Putamen (tissue), 1 donor: ENCODE measurements at places on chromosomes 3 and 15.
A peak's percentile ranks its signal among the peaks of the same experiment; 100 is the strongest.

DNA sequence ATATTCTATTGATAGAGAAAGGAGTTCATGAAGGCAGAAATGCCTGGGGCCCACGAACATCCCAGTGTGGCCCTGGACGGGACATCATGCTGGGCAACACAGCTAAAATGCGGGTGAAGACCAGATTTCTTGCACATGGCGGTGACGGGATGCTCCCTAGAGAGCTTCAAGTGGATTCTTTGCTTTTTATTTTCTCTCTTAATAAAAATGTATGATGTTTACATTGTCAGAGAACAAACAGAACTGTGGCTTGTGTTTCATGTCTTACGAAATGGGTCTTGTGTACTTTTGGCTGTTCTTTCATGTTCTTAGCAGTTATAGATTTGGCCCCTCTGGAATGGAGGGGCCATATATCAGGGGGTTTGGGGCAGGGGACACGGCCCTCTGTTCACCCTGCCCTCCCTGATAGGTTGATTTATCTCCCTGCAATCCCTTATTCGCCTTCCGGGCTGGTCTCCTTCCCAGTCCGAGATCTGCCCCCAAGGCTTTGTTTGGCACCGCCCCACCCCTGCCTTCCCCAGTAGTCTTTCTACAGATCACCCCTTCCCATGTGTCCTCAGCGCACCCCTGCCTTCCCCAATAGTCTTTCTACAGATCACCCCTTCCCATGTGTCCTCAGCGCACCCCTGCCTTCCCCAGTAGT is 68.7 kb upstream of the CGNL1 start:
- DNase-seq, result no peak

- no peak for DNase-seq
These were observed 139.4 kb downstream of the RPLP1 start for GRCh38 chr15:69591905-69592508.

- DNase-seq, result no peak
These were observed 15.9 kb downstream of the MAPKBP1 start for GRCh38 chr15:41790169-41790568.

DNA sequence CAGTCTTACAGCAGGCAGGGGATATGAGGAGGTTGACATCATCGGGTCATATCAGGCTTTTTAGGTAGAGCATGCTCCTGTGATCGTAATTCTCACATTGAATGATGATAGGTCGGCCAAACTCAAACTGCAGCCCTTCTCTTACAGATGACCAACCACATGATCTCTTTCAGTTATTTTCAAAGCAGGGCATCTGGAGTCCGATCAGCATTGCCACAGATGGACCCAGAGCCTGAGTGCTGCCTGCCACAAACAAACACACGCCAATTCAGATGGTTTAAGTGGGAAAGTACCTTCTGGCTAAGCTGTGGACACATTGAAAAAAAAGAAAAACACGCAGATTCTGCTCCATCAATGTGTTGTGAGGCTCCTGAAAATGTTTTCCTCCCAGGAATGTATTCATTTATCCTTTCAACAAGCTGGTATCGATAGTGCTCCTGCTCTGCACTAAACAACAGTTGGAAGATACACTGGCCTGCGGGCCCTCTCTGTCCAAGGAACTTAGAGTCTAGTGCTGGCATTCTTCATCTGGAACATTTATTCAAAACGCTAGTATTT is 31.2 kb downstream of the ARPP21 start:
- no peak for DNase-seq

- no peak for DNase-seq
These were observed 16.6 kb downstream of the TJP1 start for GRCh38 chr15:29805708-29806104.

DNA sequence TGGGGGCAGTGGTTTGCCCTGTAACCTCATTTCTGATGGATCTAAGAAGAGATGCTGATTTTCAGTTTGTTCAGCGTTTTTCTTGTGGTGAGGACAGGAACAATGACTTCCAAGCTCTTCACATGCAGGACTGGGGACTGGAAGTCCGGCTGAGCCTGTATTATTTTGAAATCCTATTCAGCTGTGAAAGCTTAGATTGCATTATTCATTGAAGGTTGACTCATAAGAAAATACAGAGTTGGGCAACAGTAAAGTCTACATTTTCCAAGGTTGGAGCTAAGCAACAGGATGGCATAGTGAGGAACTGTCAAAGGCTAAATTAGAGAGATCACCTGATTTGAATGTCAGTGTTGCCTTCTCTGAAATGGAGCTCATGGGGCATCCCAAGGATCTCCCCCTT is 230.9 kb upstream of the FEZF2 start:
- DNase-seq, result no peak

DNA sequence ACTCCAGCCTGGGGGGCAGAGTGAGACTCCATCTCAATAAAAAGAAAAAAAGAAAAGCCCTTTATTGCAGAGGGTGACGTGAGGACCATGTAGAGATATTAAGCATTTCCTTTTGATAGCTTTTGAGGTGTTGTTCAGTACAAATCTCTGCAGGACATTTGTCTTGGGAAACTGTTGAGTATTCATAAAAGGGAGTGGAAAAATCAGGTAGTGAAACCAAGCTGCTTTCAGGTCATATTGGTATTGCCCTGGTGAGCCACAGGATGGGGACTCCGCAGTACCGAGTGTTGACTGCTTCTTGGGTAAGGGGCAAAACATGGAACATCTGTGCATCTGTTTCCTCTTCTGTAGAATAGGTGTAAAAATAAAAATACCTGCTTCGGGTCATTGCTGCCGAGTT is 9.9 kb downstream of the ITPR1 start:
- no peak for DNase-seq

- DNase-seq, result peak; percentile 31
These were observed 11.4 kb downstream of the C15orf40 start for GRCh38 chr15:82999905-83000671.

- no peak for DNase-seq
These were observed 45.7 kb downstream of the ZFAND6 start for GRCh38 chr15:80105193-80105592.

DNA sequence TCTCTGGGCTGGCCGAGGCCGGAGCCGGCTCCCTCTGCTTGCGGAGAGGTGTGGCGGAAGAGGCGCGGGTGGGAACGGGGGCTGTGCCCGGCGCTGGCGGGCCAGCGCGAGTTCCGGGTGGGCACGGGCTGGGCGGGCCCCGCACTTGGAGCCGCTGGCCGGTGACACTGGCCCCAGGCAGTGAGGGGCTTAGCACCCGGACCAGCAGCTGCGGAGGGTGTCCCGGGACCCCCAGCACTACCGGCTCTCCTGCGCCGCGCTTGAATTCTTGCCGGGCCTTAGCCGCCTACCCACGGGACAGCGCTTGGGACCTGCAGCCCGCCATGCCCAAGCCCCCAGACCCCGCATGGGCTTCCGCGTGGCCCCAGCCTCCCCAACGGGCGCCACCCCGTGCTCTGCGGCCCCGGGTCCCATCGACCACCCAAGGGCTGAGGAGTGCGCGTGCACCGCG is 736.3 kb upstream of the ARRDC4 start:
- no peak for DNase-seq

DNA sequence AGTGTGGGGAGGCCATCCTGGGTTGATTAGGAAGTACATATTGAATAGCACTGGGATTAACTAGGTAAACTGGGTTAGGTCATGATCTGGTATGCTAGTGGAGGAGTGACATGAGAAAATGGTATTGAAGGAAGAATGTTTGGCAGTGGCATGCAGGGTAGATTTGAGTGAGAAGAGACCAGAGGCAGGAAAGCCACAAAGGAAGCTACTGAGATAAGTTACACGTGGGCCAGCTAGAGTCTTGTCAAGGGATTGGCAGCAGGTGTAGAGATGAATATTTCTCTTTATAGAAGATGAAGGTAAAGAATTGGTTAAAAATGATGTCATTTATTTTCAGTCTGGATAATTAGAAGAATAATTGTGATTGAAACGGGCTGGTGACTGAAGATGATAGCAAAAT is 91.0 kb upstream of the TPRG1 start:
- DNase-seq, result no peak

GRCh38 chr3:194367992-194368841 is 1.3 kb downstream of the LRRC15 start:
- no peak for DNase-seq

- no peak for DNase-seq
These were observed 71.9 kb downstream of the ARNT2 start for GRCh38 chr15:80476036-80476435.

DNA sequence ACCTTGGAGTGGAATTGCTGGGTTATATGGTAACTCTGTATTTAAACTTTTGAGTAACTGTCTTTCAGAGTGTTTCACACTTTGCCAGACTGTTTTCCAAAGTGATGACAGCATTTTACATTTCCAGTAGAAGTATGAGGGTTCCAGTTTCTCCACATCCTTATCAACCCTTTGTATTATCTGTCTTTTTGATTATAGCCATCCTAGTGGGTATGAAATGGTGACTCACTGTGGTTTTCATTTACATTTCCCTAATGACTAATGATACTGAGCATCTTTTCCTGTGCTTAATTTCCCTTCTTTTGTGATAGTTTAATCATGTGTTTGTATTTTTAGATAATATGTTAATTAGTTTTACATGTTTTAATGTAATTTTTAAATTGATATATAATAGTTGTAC is 138.1 kb upstream of the DAZL start:
- DNase-seq, result no peak

GRCh38 chr3:8648909-8649741 is 4.5 kb upstream of the SSUH2 start:
- DNase-seq, result no peak

DNA sequence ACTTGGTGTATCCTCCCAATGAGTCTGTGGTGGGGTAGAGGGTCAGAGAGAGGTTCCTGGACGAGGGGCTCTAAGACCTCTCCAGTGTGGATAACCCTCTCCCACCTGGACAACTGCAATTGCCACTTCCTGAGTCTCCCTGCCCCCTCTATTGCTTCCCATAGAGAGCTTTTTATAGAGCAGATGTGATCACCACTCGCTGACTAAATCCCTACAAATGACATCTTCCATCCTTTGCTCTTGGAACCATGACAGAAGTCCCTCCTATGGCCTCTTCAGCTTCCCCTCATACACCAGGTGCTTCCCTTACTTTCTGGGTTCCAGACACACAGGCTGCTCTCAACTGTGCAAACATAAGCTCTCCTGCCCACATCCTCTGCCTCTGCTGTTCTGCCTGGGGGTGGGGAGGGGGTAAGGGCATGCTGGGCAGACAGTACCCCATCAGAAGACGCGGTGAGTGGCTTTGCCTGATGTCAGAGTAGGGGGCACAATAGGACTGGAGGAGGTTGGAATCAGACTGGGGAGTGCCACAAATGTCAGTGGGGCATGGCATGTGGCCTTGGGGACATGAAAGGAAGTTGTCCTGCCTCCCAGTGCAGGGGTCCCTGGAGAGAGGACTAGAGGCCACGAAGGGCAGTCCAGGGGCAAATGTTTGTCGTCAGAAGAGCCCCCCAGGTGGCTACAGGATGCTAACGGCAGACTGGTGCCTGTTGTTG is 15.2 kb downstream of the ITIH3 start:
- no peak for DNase-seq

GRCh38 chr15:49832511-49832910 is 211.7 kb downstream of the DTWD1 start:
- no peak for DNase-seq

- no peak for DNase-seq
These were observed 469.6 kb downstream of the RAP2B start for GRCh38 chr3:153631664-153632063.

DNA sequence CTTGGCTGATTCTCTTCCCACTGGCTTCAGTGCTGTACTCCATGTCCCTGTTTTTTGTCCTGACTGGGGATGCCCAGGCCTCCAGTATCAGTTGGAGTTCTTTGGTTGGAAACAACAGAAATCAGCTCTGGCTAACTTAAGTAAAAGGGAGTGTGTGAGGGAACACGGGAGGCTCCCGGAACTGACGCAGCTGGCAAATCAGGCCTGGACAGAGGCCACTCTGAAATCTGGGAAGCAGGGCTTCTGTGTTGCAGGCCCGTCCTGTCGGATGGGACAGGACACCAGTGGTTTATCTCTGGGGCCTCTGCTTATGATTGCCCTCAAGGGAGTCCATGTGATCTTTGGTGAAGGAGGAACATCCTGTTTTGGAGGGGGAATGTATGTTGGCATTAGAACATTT is 124.3 kb downstream of the CHCHD6 start:
- DNase-seq, result no peak

DNA sequence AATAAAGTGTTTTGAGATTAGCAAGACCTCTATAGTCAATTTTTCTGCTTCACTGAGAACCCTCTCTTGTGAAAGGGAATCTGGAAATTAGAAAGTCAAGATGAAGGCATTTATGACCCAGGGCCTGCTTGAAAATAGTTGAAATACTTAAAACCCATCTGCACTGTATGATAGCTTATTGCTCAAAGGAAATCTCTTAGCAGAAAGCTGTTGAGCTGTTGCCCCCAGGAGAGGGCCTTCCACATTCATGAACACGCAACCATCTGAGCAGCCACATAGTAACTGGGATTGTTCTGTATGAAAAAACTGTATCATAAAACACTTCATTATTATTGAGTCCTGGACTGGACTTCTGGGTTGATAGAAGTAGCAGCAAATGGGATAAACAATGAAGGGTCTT is 106.4 kb upstream of the PTX3 start:
- DNase-seq, result no peak

DNA sequence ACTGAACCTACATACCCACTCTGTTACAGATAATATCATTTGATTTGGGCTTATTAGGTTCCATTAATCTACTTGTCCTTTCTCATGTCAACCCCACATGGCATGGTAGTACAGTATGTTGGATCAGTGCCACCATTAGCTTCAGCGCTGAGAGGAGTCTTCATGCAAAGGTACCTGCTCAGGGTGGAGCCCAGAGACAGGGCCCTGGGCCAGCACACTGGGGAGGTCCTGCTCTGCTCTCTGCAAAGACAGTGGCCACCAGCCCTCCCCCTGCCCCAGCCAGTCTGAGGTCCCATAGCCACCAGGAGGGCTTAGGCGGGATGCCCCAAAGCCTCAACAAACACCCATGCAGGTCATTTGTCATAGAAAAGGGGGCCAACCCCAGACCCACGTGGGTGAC is 71.0 kb downstream of the ATP10A start:
- DNase-seq, result no peak

- no peak for DNase-seq
These were observed 69.6 kb downstream of the CHDH start for GRCh38 chr3:53776494-53777101.

- DNase-seq, result peak; percentile 52
These were observed 28.1 kb downstream of the SMAD3 start for GRCh38 chr15:67093504-67093862.

- DNase-seq, result no peak
These were observed 33.0 kb upstream of the ANKDD1A start for GRCh38 chr15:64878705-64879104.

DNA sequence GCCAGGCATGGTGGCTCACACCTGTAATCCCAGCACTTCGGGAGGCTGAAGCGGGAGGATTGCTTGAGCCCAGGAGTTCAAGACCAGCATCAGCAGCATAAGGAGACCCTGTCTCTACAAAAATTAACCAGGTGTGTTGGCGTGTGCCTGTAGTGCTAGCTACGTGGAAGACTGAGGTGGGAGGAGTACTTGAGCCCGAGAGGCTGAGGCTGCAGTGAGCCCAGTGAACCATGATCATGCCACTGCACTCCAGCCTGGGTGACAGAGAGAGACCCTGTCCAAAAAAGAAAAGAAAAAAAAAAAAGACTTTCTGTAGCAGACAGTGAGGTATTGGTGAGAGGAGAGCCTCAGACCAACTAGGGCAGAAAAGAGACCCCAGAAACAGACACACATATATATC is 263.8 kb downstream of the XXYLT1 start:
- no peak for DNase-seq
